ENCODE measurements at places on chromosomes 5 and 9.
A peak's percentile ranks its signal among the peaks of the same experiment; 100 is the strongest.

GRCh38 chr9:95116002-95116807 lies 201.3 kb downstream of the FANCC start:
- DNase-seq, result no peak

DNA sequence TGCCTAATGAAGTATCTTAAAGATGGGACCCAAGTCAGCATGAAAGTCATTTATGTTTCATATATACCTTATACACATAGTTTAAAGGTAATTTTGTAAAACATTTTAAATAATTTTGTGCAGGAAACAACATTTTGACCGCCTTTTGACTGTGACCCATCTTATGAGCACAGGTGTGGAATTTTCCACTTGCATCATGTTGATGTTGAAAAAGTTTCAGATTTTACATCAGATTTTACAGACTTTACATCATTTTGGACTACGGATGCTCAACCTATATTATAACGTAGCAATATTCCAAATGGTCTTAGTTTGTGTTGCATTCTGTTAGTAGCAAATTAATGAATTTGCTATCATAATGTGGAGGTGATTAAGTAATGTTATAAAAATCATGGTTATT lies 21.7 kb upstream of the FAM120AOS start:
- DNase-seq, result no peak

- no peak for DNase-seq
Measured at GRCh38 chr5:40796487-40796889, 1.7 kb downstream of the PRKAA1 start.

DNA sequence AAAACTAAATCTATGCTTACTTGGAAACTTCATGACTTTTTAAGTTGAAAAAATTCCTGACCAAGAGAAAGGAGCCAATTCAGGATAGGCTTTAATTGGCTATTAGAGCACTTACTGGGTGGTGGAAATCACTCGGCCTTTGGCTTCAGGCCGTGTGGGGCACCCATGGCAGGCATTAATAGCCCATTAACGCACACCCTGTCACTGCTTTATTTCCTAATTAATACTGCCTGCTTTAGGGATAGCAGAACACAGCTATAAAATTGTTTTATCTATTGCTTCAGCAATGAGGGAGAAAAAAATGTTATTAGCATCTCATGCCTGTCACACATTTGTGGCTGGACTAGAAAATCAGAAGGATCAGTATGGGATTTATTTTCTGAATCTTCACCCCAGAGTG lies 58.1 kb downstream of the PSAT1 start:
- no peak for DNase-seq

DNA sequence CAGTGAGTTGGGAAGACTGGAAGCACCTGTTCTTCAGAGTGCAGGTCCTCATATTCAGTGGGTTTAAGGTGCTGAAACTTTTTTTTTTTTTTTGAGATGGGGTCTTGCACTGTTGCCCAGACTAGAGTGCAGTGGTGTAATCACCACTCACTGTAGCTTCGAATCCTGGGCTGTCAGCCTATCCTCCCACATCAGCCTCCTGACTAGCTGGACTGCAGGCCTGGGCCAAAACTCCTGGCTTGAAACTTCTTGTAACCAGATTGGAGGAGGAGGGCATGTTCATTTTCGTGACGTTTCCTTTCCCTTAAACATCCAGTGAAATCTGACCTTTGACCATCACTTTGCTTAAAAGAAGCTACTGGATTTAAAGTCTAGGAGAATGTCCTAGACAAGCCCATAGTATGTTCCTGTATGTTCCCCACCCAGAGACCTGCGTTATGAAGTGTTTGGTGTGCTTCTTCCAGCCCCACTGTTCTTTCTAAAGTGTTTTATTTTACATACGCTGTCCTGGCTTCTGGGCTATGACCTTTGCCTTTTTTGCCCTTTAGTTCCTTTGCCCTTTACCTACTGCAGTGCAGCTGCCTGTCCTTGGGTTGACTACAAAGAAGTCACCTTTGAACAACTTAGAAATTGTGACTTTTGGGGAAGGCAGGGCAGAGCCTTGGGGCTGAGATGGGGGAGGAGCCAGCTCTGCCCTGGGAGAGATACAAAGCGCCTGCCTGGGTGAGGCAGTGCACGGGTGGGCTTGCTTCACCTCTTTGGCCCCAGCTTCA lies 18.4 kb downstream of the TENT4A start:
- no peak for DNase-seq

- no peak for DNase-seq
Measured at GRCh38 chr9:114592356-114592755, 4.8 kb downstream of the ATP6V1G1 start.

DNA sequence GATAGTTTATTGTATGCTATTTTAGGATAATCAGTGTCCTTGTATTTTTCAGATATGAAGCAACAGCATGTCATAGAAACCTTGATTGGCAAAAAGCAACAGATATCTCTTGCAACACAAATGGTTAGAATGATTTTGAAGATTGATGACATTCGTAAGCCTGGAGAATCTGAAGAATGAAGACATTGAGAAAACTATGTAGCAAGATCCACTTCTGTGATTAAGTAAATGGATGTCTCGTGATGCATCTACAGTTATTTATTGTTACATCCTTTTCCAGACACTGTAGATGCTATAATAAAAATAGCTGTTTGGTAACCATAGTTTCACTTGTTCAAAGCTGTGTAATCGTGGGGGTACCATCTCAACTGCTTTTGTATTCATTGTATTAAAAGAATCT lies 14.5 kb downstream of the CCT5 start:
- no peak for DNase-seq

GRCh38 chr5:14956423-14957046 lies 85.0 kb upstream of the ANKH start:
- no peak for DNase-seq

DNA sequence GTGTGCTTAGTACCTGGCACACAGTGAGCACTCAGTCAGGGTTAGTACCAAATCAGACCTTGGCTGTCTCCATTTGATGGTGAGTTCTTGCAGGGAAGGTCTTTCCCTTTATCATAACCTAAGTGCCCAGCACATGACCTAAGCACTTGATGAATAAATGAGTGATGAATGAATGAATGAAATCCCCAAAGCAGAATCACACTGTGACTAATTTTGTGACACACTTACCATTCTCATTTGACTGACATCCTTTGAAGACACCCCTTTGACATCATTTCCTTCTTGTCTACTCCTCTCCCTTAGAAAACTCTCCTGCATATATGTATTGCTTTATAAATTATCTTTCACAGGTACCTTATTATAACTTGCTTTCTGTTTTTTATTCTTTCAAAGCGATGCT lies 130.2 kb upstream of the ELL2 start:
- DNase-seq, result no peak

GRCh38 chr5:32589942-32590869 lies 4.8 kb downstream of the SUB1 start:
- DNase-seq, result no peak

DNA sequence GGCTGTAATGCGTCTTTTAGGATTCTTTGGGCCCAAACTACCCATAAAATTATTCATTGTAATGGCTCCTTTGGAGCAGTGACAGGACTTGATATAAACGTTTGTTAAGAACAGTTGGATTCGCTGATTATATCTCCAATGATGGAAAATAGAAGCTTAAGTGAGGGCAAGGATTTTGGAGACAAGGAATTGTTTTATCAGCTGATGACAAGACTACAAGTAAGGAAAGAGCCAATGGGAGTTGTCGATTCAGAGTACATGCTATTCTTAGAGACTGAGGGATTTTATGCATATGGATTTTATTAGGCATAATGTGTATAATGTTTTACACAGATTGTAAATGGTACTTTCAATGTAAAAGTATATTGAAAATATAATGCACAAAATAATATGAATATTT lies 425.5 kb upstream of the RIOK2 start:
- DNase-seq, result no peak

GRCh38 chr9:17130291-17130690 lies 4.5 kb upstream of the CNTLN start:
- DNase-seq, result no peak

GRCh38 chr9:114282507-114282906 lies 40.4 kb upstream of the ORM1 start:
- DNase-seq, result no peak

DNA sequence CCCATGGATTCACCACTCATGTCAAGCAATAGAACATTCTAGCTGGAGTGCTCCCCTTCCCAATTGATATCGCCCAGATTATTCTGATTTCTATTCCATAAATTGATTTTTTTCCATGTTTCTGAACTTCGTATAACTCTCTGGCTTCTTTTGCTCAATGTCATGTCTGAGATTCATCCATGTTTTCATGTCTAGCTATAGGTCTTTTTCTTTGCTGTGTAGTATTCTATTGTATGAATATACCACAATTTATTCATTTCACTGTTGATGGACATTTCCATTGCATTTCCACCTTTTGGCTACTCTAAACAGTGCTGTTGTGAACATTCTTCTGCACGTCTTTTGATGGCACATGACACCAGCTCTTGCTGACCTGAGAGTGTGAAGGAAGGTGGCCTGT lies 19.6 kb downstream of the PTPA start:
- no peak for DNase-seq

DNA sequence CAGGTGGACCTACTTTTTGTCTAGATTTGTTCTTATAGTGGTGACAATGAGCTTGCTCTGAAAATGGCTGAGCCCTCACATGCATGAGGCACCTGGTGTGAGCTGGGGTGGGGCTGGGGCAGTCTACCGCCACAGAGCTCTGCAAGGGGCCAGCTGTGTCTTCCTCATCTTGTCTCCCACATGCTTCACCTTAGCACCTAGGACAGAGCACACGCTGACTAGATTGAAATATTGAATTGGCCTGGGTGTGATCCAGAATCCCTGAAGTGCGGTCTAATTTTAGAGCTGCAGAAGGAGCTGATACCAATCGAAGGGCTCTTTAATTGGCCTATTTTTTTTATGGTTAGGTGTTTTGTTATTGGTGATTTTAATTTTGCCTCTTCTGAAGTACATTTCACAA lies 126.1 kb upstream of the NFIB start:
- no peak for DNase-seq

GRCh38 chr5:154986151-154986550 lies 27.4 kb upstream of the KIF4B start:
- DNase-seq, result no peak

DNA sequence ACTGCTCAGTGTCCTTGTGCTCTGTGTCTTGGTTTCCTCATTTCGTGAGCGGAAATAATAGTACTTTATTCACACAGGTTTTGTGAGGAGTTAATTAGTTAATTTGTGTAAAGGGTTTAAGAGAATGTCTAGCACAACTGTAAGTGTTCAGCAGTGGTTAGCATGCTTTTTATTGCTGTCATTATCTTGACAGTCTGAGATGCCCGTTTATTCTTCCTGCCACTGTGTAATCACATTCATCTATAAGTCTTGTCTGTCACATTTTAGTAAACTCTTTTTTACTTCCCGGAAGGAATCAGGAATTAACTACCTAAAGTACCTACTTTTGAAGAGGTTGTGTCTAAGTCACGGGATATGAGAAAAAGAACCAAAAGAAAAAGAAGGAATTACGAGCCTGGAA lies 38.0 kb downstream of the IQGAP2 start:
- DNase-seq, result no peak

- DNase-seq, result no peak
Measured at GRCh38 chr5:76016258-76016657, 66.9 kb upstream of the SV2C start.

DNA sequence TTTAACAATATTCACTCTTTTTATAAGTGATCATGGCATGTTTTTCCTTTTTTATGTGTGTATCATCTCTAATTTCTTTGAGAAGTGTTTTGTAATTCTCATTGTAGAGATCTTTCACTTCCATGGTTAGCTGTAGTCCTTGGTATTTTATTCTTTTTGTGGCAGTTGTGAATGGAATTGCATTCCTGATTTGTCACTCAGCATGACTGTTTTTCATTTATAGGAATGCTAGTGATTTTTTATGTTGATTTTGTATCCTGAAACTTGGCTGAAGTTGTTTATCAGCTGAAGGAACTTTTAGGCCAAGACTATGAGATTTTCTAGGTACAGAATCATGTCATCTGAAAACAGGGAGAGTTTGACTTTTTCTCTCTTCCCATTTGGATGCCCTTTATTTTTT lies 13.1 kb upstream of the SPINK13 start:
- no peak for DNase-seq

- no peak for DNase-seq
Measured at GRCh38 chr5:9388941-9389674, 156.8 kb downstream of the SEMA5A start.

DNA sequence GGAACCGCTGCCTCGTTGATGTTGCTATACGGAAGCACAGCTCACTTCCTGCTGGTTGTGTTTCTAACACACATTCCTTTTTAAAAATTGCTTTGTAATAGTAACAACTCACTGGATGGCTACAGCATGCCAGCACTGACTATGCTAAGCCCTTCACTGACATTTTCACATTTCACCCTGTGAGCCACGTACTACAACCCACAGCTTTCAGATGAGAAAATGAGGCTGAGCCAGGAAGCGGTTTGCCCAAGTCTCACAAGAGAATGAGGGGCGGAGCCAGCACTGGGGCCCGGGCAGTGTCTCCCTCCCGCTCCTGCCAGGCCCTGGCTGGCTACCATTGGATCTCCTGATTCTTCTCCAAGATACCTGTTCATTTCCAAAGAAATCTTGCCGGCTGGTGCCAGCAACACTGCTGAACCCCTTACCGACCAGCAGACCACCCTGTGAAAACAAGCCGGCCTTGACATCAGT lies 38.3 kb downstream of the FAM78A start:
- peak; percentile 68 for DNase-seq

GRCh38 chr9:69637193-69637816 lies 34.9 kb downstream of the APBA1 start:
- no peak for DNase-seq

All from stimulated activated CD8-positive, alpha-beta memory T cell treated with anti-CD3 and anti-CD28 coated beads, Interleukin-2, amount 100 ng/mL, for 1 hour (primary cell).